Stimulated activated naive CD8-positive, alpha-beta T cell treated with anti-CD3 and anti-CD28 coated beads, Interleukin-15, amount 100 ng/mL, for 72 hours (primary cell): ENCODE measurements at places on chromosomes 6 and 20.
A peak's percentile ranks its signal among the peaks of the same experiment; 100 is the strongest.

- no peak for DNase-seq
Measured at GRCh38 chr20:4999788-5000187, 1.5 kb downstream of the SLC23A2 start.

- no peak for DNase-seq
Measured at GRCh38 chr20:57772349-57772964, 62.6 kb upstream of the PMEPA1 start.

DNA sequence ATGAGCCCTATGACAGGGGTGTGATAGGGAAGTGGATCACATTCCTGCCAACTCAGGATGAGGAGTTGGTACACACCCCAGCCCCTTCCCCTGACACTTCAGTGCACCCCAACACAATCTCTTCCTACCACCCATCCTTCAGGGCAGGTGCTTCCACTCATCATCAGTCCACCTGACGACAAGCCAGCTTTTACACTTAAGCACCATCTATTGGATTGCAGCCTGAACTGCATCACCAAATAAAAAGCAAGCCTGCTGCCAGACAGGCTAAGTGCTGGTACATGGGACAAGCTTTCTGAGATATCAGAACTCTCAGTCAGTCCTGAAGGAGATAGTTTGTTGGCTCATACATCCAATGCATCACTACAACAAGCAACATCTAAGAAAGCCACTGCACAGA lies 69.0 kb upstream of the TMEM200A start:
- no peak for DNase-seq

DNA sequence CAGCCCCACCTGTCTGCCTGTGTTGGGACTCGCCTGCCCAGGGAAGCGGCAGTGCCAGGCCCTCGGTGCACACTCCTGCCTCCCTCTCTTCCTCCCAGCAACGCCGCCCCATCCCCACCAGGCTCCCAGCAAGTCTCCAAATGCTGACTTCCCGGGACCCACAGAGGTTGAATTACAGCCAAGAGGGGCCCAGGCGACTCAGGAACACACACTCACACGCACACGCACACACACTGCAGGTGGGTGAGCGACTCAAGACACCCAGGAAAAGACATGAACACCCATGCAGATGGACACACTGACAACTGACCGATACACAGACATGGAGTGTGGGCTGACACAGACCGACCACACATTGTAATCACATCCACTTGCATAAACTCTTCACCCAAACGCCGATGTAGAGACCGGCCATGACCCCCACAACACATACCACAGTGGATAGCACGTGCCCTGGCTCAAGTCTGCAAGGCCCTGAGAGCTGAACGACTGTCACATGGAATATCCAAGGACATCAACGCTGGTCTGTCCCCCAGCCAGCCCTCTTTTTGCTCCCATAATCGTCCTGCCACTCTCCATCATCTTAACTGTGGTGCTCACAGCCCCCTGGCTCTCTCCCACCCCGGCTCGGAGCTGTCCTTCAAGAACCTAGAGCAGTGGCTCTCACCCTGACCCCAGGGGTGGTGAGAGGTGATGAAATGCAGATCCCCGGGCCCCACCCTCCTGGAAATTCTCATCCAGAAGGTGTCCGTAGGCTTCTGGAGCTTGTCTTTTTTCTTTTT lies 470 bp upstream of the FAM83C start:
- DNase-seq: no peak

GRCh38 chr6:17161076-17161475 lies 59.2 kb downstream of the STMND1 start:
- DNase-seq: no peak

GRCh38 chr6:135922746-135923145 lies 71.2 kb downstream of the PDE7B start:
- DNase-seq: no peak

- no peak for DNase-seq
Measured at GRCh38 chr6:160141001-160141726, 19.5 kb downstream of the SLC22A1 start.

DNA sequence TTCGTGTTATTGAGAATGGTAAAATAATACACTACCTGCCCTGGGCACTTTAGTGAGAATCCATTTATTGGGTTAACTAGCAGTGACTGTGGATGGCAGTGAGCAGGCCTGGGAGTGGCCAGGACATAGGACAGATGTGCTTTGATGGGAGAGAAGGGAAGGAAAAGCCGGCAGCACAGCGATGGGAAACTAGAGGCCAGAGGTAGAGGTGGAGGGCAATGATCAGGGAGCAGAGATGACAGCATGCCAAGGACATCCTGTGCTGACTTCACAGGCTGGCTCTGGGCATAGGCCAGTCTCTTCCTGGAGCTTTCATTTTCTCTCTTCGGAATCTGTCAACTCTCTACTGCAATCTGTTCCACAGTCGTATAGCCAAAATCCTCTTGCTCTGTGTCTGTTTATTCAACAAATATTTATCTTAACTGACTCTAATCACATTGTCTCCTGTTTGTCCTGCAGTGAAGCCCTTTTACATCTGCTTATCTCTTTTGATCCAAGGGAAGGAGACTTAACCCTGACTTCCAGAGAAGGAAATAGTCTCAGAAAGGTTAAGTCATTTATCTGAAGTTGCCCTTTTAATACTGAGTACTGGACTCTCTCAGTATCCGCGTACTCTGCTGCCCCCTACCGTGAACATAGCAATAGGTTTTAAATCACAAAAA lies 18.4 kb upstream of the MMP24 start:
- DNase-seq: peak; percentile 66

DNA sequence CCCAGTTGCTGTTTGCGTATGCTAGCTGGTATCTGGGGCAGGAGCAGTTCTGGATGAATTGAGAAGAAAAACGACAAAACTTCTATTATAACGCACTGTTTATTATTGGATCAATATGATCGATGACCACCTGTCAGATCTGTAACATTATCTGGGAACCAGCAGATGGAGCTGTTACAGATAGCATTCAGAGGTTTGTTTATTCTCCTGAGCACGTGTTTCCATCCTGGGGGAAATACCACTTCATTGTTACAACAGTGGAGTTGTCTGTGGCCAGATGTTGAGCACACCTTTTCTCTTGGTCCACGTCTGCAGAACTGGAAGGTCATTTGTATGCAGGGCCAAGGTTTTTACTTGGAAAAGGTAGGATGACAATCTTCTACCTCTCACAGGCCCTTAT lies 16.0 kb upstream of the NKX2-2 start:
- no peak for DNase-seq

DNA sequence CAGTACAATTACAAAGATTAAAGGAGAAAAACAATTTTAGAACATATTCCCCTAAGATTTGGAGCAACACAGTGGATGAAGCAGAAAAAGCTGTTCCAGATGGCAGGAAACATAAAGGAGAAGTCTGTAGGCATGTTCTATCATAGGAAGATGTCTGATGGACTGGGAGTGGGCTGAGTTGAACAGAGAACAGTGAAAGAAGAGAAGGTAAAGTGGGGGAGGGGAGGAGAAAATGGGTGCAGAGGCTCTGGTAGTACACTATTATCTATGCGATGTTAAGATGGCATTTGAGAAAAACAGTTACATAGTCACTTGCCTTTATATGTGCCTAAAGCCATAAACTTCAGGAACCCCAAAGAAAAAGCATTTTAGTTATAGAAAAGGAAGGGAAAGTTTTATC lies 4.2 kb upstream of the PHIP start:
- no peak for DNase-seq
